ENCODE measurements at places on chromosomes 12 and 14.

- DNase-seq = no peak
Measured at GRCh38 chr12:23359975-23360701, 589.3 kb downstream of the SOX5 start.

DNA sequence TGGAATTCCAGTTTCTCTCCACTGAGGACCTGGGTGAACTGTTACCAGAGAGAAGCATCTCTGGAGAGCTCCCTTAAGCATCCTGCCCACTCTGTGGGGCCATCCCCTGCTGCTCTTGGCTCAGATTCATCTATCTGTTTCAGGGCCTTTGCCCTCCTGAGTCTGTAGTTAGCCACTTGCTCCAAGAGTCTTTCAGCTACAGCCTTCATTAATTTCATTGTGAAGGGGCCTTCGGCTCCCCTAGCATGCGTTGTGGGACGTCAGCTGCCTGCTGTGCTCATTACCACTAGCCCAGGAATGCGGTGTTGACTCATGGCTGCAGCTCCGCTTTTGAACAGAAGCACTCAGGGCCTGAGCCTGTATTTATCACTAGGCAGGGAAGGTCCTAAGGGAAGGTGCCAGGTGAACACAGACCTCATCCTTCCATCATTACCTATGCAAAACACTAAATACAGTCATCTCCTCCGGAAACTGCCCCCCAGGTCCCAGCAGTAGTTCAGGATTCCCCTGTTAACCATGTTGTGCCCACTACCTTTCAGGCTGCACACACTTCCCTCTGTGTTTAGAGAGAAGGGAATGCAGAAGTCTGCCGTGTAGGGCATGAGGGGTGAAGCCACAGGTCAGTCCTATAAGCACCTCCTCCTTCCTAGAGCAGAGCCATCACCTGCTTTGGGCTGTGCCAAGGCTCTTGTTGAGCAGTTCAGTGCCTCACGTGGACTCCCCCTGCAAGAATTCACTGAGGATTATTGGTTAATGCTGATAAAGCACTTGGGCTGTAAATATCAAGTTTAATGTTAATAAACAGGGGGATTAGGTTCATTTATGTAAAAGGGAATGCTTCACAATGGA, 191.4 kb downstream of the CACNA1C start:
- no peak for DNase-seq

DNA sequence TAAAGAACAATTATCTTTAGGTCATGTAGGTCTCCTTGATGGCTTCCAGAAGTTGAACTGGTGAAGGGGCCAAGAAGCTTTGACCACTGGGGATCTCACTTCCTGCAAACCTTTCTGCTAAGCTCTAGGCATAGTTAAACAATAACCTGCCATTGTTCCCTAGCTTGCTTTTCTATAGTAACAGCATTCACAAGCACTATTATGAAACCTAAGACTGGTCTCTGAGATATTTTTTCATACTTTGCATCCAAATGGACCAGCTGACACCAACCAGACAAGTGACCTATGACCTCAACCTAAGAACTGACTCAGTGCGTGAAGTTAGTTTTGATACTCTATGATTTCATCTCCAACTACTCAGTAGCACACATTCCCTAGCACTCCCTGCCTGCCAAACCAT, 129.1 kb downstream of the PTPRB start:
- DNase-seq = no peak

- DNase-seq = no peak
Measured at GRCh38 chr12:132362996-132363660, 33.7 kb upstream of the GALNT9 start.

GRCh38 chr12:52255926-52256583, 18.4 kb upstream of the KRT86 start:
- no peak for DNase-seq

GRCh38 chr14:71680736-71681387, 251.4 kb upstream of the RGS6 start:
- DNase-seq = no peak

DNA sequence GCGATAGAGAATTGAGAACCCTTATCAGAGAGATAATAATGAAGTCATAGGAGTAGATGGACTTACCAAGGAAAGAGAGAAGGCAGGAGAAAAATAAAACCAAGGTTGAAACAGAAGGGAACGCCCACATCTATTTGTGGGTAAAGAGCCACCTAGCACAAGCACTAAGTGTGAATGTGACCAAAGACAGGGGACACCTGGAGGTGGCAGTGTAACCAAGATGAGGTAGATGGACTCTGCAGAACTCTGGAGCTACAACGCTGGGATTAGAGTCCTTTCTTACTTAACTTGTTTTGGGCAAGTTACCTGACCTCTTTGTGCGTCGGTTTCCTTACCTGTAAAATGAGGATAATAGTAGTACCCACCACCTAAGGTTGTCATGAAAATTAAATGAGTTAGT, 101.9 kb downstream of the SLC5A8 start:
- no peak for DNase-seq

DNA sequence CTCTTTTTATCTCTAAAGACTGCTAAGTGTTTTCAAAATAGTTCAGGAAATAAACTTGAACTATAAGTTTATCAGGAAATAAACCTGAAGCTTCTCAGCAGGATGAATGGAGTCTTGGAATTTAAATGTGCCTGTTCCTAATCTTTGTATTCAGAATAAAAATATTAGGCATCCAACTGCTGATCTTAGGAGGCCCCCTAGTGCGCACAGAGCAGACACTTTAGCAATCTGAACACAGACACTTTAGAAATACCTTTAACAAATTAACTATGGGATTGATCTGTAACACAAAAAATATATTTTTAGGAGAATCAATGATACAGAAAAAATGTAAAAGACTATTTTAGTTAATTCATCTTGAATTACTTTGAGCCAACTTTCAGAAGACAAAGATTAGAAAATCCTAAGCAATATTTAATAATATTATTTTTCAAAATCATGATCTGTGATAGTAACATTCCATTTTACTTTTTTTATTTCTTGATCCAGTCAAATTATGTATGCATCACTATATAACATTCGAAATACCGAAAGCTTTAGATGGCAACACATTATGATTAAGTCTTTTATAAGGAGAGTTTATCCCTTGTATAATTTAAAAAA, 80.9 kb downstream of the SLC41A2 start:
- DNase-seq = no peak

GRCh38 chr12:6853626-6854025, 1.7 kb downstream of the USP5 start:
- no peak for DNase-seq

GRCh38 chr14:102424923-102425322, 62.2 kb downstream of the TECPR2 start:
- DNase-seq = no peak

- no peak for DNase-seq
Measured at GRCh38 chr12:12521044-12521485, 41.6 kb downstream of the DUSP16 start.

GRCh38 chr12:69105101-69105962, 134.0 kb upstream of the CPSF6 start:
- DNase-seq = no peak

DNA sequence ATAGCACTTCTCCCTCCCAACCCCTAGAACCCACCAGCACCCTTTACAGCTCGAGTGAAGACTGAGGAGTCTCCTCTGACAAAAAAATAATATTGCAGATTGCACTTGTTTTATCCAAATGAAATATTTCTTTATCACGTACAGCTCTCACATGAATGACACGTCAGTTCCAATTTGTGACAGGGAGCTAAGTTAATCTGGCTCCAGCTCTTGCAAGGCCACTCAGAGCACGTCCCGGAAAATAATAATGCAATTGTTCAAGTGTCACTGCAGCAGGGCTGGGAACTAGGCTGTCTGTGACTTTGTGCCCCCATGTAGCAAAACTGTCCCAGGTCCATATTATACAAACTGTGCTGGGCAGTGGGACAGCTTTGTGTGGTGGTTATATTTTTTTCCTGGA, 539.6 kb downstream of the VRK1 start:
- DNase-seq = no peak

DNA sequence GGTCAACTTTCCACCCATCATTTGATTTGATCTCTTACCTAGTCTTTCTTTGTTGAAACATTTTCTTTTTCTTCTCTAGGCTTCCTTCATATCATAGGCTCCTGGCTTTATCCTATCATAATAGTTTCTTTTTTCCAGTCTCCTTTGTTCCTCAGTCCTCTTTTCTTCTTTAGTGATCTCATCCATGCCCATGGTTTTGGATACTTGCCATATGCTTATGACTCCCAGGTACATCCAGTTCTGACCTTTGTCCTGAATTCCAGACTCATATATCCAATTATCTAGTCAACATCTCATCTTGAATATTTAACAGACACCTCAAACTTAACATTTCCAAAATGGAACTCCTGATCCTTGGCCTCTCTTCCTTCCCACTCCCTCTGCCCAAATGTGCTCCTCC, 36.1 kb upstream of the KRAS start:
- no peak for DNase-seq

- DNase-seq = no peak
Measured at GRCh38 chr14:99687284-99688209, 3.4 kb downstream of the CYP46A1 start.

DNA sequence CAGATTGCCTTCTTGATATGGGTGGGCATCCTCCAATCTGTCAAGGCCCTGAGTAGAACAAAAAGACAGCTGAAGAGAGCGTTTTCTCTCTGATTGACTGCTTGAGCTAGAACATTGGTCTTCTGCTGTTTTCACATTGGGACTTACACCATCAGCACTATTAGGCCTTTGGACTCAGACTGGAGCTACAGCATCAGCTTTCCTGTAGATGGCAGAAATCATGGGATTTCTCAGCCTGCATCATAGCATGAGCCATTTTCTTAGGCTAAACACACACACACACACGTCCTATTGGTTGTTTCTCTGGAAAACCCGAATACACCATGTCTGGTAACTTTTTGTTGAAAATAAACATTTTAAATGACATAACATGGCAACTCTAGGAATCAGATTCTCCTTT, 15.8 kb upstream of the PPM1A start:
- DNase-seq = no peak

GRCh38 chr14:64764641-64765520, 60.7 kb downstream of the PLEKHG3 start:
- DNase-seq = peak; percentile 20

DNA sequence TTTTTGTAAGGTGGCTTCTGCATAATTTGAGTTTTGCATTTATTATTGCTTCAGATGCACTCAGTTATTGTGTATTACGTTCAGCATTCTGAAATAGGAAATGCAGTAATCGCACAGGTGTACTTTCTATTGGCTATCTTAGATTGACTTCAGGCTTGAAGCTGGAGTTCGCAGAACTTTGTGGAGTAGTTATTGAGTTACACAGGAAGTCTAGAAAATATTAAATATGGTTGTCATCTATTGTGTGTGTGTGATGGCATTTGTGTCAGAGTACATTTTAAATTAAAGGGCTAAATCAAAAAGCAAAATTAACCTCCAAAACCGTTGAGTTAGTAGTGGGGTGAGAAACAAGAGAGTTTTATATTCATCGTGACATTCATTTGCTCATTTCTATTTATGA, 2.7 kb downstream of the ARID2 start:
- DNase-seq = no peak

- DNase-seq = no peak
Measured at GRCh38 chr14:68522510-68523325, 270.1 kb downstream of the ZFP36L1 start.

GRCh38 chr14:65478596-65478995, 66.1 kb downstream of the FUT8 start:
- DNase-seq = no peak

DNA sequence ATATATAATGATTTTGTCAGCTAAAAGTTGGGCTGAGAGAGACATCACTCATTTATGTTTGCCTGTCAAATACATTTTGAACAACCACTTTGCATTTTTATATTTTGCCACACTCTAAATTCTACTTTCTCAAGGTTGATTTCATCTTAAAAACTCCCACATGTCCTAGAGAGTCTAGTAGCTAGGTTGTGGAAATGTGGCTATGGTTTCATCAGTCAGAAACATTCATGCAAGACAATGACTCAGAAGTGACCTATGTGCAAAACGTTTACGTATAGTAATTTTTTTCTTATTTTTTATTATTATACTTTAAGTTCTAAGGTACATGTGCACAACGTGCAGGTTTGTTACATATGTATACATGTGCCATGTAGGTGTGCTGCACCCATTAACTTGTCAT, 27.4 kb upstream of the PRKD1 start:
- no peak for DNase-seq

DNA sequence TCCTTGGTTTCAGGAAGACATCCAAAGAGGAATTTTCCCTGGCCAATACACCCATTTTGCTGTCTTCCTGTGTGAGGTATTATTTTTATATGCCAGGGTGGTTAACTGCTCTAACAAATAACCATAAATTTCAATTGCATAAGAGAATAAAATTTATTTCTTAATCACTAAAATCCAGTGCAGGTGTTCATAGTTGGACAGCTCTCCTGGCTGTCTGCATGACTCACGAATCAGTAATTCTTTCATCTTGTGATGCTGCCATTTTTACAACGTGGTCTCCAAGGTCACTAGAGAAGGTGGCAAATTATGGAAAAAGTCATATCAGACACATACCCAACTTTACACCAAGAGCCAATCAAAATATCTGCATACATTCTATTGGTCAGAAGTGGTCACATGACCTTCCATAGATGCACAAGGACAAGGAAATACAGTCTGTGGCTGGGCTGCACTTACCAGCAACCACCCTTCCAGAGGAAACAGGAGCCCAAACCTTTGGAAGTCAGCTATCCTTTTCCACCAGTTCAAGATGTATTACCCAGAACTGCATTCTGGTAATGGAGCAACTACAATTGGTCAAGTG, 193.5 kb upstream of the PLEKHG7 start:
- DNase-seq = no peak

- no peak for DNase-seq
Measured at GRCh38 chr12:104662203-104662602, 205.5 kb downstream of the CHST11 start.

GRCh38 chr12:22037947-22038346, 8.1 kb upstream of the CMAS start:
- no peak for DNase-seq

GRCh38 chr14:106803379-106803778, 1277.0 kb downstream of the TMEM121 start:
- DNase-seq = no peak

DNA sequence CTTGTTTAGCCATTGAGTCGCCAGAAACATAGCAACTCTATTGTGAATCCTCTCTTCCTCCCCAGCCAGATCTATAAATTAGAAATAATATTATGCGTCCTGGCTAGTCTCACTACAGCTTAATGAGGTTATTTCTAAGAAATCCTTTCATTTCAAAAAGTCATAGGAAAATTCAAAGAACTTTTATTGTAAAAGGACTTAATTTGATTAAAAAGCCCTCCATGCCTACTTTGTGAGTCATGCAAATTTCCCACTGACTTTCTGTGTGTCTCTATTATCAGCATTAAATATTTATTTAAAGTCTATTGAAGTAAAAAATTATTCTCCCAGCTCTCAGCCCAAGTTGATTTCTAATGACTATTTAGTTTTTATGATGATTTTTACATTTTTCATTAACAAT, 160.7 kb downstream of the PHLDA1 start:
- no peak for DNase-seq

DNA sequence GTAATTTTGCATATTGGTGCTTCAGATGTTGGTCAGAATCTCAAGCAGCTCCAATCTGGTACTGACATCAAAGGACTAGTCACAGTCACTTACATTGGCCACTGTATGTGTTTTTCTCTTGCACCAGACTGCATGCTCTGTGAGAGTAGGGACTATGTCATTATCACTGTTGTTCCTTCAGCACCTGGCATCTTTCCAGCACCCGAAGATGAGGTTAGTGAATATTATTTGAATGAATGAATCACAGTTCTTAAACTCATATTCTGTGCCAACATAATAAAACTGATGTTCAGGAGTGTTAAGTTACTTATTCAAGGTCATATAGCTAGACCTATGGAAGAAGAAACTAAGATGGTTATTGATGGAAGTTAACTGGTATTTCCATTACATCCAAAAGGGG, 204.5 kb upstream of the TBX3 start:
- DNase-seq = no peak
